Activated effector memory CD4-positive, alpha-beta T cell treated with anti-CD3 and anti-CD28 coated beads, Interleukin-2, amount 50 U/mL, for 16 hours (primary cell): ENCODE measurements at places on chromosomes 6 and 20.
A peak's percentile ranks its signal among the peaks of the same experiment; 100 is the strongest.

GRCh38 chr20:50729901-50730764 lies 1.2 kb upstream of the PARD6B start:
- peak; percentile 61 for DNase-seq

DNA sequence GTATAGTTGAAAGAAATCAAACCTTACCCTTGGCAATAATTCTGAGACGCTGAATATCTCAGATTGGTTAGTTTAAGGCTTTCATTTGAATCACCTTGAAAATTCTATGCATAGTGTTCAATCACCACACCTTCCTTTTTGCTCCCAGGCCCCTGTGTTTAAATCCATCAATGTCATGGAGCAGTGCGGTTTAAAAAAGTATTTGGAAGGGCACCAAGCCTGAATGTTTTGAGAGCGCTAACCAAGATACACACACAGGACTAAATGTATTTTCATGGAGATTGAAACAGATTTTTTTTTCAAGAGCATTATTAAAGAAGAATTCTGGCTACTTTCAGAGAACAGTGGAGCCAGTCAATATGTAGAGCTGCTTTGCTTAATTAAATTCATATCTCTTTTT lies 195.7 kb downstream of the CENPW start:
- DNase-seq, result no peak

DNA sequence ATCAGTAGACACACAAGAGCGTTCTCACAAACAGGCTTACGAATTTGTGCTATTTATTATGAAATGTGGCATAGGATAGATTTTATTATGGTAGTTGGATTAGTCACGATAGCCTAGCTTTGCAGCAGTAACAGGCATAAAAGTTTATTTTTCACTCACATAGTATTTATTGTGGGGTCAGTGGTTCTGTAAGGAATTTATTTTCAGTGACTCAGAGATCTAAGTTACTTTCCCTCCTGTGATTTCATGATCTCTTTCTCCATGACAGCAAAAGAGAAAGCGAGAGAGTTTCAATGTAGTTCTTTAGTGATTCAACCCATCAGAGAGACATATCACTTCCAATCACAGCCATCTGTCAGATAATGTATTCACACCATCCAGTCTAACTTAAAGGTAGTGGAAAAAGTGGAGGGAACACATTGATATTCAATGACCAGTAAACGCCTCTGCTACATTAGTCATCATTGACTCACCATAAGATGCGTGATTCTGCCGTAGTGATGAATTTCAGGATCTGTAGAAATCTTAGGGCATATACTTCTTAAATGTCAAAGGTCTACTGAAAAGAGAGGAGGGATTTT lies 605.5 kb downstream of the HDGFL1 start:
- no peak for DNase-seq

DNA sequence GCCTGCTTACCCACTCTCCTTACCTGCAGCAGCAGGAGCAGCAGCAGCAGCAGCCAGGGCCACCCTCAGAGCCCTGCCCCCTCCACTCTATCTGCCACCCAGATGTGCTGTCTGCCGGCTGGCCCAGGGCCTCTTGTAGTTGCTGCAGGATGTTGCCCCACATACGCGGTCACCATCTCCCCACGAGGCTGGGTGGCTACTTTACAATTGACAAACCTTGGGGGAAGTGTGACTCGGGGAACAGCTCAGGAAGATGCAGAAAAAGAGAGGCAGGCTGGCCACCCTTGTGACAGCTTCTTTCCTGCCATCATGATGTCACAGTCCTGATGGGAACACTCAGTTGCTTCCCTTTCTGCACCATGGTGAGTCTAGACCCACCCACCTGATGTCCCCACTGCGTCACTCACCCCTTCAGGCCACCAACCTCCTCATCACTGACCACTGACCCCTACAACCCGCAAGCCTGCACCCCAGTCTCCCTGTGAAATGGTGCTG lies 14.5 kb downstream of the TREM1 start:
- DNase-seq, result no peak

DNA sequence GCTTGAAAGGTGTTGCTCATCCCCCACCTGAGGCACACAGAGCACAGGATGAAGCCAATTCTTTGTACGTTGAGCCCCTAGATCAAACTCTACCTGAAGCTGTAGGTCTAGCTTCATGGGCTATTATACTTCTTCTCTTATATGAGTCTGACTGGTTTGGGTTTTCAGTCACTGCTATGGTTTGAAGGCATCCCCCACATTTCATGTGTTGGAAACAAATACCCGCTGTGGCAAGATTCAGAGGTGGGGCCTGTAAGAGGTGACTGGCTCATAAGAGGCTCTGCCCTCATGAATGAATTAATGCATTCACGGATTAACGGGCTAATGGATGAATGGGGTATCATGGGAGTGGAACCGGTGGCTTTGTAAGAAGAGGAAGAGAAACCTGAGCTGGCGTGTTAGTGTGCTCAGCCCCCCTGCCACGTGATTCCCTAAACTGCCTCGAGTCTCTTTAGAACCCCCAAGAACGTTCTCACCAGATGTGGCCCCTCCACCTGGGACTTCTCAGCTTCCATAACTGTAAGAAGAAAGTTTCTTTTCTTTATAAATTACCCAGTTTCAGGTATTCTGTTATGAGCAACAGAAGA lies 39.2 kb downstream of the PREX1 start:
- no peak for DNase-seq

DNA sequence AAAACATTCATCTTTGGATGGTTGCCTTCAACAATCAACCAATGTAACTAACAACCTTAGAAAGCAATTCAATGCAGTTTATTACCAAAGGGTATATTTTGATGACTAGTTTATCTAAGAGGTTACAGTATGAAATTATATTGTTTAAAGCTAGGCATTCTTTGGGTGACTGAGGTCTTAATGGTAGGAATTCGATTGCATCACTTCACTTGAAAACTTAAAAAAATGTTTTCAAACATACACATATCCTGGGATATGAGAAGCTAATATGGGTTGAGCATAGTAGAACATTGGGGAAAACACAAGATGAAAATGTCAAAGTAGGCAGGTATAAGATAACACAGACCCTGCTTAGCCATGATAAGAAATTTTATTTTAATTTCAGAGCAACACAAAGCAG lies 144.6 kb upstream of the BMP5 start:
- no peak for DNase-seq

DNA sequence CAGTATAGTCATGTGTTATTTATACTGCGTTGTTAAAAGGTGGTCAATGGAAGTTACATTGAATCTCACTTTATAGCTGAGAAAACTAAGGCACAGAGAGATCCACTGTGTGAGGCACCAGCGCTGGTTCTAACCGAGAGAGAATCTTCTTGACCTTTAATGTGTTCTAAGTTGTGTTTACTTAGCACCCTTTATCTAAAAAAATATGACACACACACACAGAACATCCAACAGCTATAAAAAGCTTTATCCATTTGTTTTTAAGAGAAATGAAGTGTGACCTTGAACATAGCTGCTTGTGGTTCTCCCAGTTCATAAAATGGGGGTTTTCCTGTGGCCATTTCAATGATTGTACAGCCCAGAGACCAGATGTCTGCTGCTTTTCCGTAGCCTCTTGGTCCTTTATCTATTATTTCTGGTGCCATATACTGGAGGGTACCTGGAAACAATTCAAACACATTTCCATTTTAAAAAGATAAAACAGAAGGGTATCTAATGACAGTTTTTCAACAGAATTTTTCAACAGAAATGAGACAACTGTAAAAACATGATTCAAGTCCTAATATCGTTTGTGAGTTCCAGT lies 54.8 kb upstream of the MAP7 start:
- no peak for DNase-seq

- no peak for DNase-seq
Observed at GRCh38 chr6:118252474-118252873, 295.6 kb upstream of the PLN start.

DNA sequence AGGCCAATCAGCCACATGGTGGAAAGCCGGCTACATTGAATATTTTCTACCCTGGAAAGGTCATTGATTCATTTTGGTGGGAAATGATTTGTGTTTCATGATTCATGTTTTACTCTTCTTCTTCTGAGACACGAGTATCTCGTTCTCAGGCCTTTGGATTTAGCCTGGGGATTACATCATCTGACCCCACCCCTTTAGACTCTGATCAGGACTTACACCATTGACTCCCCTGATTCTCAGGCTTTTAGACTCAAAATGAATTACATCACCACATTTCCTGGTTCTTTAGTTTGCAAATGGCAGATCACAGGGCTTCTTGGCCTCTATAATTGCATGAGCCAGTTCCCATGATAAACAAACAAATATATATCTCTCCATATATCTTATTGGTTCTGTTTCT lies 228.8 kb downstream of the ADGRG6 start:
- no peak for DNase-seq

- DNase-seq, result no peak
Observed at GRCh38 chr6:123967905-123968304, 164.2 kb downstream of the NKAIN2 start.

- DNase-seq, result peak; percentile 65
Observed at GRCh38 chr20:50731930-50732690, 730 bp downstream of the PARD6B start.

DNA sequence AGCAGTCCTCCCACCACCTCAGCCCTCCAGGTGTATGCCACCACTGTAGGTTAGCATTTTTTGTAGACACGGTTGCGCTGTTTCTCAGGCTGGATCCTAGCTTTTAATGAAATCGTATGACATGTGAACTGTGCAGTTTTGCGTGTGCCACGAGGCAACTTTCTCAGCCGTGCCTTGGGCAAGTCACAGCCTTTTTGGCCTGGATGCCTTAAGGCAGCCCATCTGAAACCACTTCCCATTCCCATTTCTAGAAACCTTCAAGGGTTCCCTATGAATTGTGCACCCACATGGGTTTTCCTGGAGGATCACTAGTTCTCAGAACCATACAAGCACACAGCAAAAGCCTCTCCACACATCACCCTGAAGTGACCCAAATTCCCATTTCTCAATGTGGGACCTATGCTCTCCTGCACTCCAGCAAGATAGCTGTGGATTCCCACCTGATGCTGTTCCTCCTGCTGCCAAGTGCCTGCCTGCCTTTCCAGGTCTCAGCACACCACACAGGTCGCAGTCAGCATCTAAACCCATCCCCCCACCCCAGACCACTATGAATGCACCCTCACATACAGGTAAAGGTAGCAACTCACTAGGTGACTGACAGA lies 28.9 kb downstream of the SNX5 start:
- no peak for DNase-seq

DNA sequence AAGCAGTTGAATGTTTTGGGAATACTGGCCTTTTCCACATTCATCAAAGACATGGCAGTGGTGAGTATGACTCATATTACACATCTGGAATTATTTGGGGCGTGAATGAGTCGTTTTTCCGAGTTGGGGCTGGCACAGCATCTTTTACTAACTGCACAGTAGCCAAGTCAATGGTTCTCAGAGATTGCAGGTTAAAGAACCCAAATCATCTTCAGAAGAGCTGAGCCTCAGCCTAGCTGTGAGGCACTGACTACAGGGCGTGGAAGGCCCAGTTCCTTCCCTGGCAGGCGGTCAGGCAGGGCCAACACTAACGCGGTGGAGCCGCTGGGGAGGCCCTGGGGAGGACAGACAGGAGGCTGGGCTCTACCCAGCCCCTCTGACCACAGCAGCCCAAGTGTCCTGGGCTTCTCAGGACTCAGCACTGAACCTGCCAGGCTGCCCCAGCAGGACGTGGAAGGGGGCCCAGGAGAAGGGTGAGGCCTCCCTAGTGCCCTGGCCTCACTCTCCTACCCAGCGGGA lies 20.1 kb upstream of the HELZ2 start:
- no peak for DNase-seq

DNA sequence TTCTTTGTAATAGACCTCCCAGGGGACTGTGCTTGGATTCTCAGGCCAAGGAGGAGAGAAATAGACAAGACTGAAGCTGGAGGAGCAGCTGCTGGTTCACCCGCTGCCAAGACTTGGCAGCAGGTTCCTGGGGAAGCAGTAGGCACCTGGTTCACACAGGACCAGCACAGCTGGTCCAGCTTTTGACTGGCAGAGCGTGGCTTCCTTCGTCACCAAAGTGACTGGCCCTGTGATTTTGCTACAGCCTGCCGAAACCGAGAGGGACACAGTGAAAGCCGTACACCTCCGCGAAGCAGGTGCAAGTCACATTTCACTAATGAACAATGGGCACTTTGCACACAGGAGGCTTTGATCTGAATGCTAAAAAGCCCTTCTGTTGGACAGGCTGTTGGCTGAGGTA lies 199.0 kb downstream of the RNF144B start:
- no peak for DNase-seq

GRCh38 chr6:134424165-134424797 lies 106.4 kb upstream of the SGK1 start:
- no peak for DNase-seq

DNA sequence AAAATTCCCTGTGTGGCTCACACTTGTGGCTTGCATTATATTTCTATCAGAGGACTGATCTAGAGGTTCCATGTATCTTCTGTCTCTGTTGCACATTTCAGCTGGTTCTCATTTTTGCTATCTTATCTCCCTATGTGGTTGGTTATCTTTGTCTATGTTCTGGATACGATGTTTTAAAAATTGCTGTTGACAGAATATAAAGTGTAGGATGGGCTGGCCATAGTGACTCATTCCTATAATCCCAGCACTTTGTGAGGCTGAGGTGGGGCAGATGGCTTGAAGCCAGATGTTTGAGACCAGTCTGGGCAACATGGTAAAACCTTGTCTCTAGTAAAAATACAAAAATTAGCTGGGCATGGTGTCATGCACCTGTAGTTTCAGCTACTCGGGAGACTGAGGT lies 9.9 kb upstream of the ULBP3 start:
- peak; percentile 17 for DNase-seq

DNA sequence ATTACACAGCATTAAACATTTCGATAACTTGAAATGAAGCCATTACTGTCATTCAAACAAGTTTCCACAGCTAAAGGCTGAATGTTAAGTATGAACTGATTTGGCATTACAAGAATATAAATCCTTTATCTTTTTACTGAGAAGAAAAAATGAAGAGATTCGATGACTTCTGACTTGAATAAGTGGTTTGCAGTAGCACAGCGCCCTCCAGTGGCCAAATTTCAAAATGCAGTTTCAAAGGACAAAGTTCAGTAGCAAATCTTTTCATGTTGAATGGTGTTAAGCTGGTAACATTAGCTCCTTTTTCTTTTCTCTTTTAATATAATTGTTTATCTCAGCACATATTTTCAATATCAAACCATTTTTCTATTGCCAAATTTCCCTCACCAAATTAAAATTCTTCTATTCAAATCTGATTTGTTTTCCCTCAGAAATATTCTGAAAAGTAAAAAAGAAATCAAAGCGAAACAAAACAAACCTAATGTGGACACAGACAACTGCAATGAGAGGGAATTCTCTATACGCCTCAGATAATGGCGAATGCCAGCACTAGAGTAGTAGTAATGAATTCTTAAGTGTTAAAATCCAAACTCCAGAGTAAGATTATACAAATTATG lies 145.7 kb downstream of the BTBD9 start:
- DNase-seq, result peak; percentile 91

DNA sequence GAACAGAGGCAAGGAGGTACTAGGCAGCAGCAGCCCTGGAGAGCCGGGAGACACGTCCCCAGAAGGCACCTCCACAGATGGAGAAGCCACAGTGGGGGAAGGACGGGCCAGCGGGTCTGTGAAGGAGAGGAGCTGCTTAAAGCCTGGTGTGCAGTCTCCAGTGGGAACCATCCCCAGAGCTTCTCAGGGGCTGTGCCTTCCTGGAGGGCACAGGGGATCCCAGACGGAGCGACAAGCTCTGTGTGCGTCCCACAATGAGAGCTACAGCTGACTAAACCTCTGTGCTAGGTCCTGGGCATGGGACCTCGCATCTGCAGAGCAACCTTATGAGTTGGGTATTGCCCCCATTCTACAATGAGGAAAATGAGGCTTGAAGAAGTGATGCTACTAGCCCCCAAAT lies 50.7 kb downstream of the EZR start:
- DNase-seq, result no peak

GRCh38 chr20:64161356-64162238 lies 2.7 kb upstream of the MYT1 start:
- peak; percentile 67 for DNase-seq

GRCh38 chr6:105880030-105880492 lies 206.1 kb upstream of the PRDM1 start:
- peak; percentile 66 for DNase-seq
